ENCODE measurements at places on chromosomes 1 and 21.

DNA sequence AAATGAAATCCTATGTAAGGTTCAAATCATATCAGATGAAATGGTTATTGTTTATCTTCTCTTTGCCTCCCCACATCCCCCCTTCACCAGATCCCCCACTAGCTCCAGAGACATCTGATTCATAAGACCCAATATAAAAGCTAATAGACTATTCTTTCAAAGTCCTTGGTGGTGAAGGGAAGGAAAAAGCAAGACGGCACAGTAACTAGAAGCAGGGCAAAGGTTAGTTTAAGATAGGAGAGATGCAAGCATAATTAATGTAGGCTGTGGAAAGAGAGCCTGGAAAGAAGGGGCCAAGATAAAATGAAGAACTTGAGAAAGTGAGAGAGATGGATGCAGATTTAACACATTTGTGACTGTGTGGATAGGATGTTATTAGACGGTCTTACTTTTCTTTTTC, 33.8 kb downstream of the BTG3 start:
- DNase-seq: no peak

DNA sequence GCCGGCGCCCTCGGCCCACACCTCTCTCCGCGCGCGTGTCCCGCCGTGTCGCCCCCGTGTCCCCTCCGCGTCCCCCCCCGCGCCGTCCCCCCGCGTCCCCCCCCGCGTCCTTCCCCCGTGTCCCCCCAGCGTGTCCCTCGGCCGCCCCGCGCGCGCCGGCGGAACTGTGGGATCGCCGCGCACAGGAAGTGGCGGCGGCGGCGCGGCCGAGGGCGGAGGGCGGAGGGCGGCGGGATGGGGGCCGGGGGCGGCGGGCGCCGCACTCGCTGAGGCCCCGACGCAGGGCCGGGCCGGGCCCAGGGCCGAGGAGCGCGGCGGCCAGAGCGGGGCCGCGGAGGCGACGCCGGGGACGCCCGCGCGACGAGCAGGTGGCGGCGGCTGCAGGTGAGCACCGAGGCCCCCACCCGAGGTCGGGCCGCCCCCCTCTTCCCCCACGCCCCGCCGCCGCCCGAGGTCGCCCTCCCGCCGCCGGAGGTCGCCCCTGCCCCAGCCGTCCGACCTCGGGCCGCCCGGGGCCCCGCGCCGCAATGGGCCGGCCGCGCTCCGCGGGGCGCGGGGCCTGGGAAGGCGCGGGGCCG, at the start of gene AGPAT3:
Gene AGPAT3 (plus strand): TSS at position 262 of the 578 bp plus-strand sequence. CDS start 94,459 bp downstream, outside the sequence.
- DNase-seq: no peak

GRCh38 chr21:33053951-33054350, 16.0 kb upstream of the OLIG1 start:
- DNase-seq: no peak

DNA sequence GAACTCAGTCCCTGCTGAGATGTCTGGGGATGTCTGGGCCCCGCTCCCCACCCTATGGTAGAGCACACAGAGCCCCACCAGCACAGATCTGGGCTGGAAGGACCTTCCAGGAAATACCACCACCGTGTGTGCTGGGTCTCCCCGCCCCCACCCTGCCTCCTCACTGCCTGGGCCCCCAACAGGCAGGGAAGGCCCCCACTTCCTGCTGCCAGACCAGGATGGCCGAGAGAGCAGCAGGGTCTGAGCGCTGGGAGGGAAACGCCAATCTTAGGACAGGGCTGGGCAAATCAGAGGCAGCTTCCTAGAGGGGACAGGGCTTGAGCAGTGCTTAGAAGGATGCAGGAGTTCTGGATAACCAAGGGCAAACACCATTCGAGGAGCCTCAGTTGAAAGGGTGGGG, 11.9 kb downstream of the ADGRB2 start:
- no peak for DNase-seq

DNA sequence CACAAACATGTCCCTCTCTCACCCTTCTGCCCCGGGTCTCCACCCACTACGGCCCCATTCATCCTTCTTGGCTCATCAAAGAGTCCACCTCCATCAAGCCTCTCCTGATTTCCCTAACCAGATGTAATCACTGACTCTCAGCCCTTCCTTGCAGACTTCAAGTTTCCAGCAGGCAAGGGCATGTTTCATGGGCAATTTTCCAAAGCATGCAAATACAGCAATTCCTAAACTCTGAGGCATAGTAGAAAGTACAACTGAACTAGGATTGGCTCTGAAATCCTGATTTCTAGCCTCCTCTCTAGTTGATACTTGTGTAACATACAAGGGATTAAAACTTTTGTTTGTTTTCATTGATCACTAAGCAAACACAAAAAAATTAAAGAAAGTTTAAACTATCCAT, 109.1 kb upstream of the GADD45A start:
- DNase-seq: no peak

DNA sequence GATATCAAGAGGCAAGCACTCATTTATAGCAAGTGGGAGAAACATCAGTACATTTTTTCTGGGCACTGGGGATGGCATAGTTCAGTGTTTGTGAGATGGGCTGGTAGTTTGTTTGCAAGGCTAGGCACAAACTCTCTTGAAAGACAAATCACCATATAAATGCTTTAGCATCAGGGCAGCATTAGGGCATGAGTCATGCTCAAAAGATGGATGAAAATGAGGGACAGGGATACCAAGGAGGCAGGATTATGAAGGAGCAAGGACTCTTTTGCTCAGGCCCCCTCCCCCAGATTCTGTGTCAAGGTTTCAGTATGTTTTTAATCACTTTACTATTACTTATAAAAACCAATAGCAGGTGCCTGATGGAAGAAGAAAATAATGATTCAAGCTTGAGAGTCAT, 43.9 kb upstream of the CAMK1G start:
- DNase-seq: no peak

DNA sequence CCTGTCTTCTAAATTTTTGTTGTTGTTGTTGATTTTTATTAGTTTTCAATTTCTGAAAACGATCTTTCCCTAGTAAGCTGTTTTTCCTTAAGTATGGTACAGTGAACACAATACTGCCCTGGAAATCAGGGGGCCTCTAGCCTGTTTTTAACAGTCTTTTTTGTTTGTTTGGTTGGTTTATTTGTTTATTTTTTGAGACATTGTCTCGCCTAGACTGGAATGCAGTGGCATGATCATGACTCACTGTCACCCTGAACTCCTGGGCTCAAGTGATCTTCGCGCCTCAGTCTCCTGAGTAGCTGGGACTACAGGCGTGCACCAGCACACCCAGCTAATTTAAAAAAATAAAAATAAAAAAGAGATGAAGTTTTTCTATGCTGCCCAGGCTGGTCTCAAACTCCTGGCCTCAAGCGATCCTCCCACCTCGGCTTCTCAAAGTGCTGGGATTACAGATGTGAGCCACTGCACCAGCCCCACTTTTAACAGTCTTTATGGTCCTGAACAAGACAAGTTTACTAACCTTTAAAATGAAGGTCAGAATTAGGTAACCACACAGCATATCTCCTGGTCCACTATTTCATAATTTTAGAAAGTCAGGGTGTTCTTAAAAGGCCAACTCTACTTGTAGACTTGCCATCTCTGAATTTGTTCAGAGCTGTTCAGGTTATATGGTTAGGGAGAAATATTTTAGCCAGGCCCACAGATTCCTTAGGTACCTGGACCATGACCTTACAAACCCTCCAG, 35.4 kb downstream of the TBCE start:
- no peak for DNase-seq

GRCh38 chr21:42343556-42343955, 7.2 kb downstream of the TFF2 start:
- DNase-seq: no peak

DNA sequence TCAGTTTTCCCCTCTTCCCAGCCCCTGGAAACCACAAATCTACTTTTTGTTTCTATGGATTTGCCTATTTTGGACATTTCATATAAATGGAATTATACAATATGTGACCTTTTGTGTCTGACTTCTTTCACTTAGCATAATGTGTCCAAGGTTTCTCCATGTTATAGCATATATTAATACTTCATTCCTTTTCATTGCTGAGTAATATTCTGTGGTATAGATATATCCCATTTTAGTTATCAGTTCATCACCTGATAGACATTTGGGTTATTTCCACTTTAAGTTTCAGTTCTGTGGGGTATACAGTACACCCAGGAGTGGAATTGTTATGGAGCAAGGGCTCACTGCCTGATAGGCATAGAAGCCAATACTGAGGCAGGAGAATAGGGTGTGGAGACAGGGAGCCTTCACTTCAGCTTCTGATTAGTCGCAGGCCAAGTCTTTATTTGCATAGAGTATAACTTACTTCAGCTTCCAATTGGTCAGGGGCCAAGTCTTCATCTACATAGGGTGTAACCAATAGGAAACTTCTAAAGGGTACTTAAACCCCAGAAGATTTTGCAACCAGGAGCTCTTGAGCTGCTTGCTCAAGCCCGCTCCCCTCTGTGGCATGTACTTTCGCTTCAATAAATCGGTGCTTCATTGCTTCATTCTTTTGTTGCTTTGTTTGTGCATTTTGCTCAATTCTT, 8.3 kb upstream of the NVL start:
- DNase-seq: no peak

DNA sequence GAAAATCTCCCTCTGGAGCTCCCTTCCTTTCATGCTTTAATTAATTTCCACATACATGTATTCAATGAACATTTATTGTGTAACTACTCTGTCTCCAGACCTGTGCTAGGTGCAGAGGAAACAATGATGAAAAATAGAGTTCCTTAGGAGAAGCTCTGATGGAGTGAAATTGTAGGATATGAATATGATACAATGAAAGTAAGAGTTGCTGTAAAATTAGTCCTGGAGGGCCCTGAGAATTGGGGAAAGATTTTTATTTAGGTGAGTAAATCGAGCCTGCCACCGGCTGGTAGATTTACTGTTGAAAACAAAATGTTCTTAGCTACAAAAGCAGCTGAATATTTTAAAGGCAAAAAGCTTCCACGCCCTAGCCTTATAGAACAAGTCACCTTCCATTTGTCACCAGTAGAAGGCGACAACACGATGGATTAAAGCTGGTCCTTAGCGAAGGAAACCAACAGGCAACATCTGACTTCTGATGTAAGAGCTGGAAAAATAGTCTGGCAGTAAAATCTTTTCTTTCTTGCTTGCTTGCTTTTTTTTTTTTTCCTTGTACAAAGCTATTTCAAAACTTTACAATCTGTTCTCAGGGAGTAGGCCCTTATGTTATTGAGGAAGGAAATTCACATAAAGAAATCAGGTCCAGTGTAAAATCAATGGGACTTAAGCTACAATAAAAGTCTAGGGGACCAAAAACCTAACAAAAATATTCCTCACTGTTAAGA, 82.0 kb upstream of the ROR1 start:
- no peak for DNase-seq

- no peak for DNase-seq
Measured at GRCh38 chr21:33234635-33235520, 5.1 kb downstream of the IFNAR2 start.
